ENCODE measurements at places on chromosomes 5 and 9.

GRCh38 chr5:93993161-93993560 lies 251.8 kb upstream of the POU5F2 start:
- H3K4me1 ChIP-seq, result peaks cover 2% of the 10 kb centered on the region
- H3K4me3 ChIP-seq, result no peak overlapping the region
- H3K27me3 ChIP-seq, result no peaks in the 10 kb centered on the region

- H3K27ac ChIP-seq, result no peak overlapping the region
- no peaks in the 10 kb centered on the region for H3K36me3 ChIP-seq
- H3K27me3 ChIP-seq, result no peaks in the 10 kb centered on the region
- DNase-seq, result no peak
- H3K4me1 ChIP-seq, result no peaks in the 10 kb centered on the region
Observed at GRCh38 chr5:11182441-11183080, 421.5 kb upstream of the DAP start.

GRCh38 chr9:100014846-100015245 lies 84.0 kb downstream of the ERP44 start:
- no peak overlapping the region for H3K27ac ChIP-seq
- H3K36me3 ChIP-seq, result peaks cover 20% of the 10 kb centered on the region
- no peak for DNase-seq
- H3K27me3 ChIP-seq, result no peaks in the 10 kb centered on the region
- H3K4me3 ChIP-seq, result no peak overlapping the region
- no peaks in the 10 kb centered on the region for H3K4me1 ChIP-seq

GRCh38 chr5:127549551-127549950 lies 32.1 kb downstream of the PRRC1 start:
- no peak overlapping the region for H3K4me3 ChIP-seq
- no peaks in the 10 kb centered on the region for H3K27me3 ChIP-seq
- DNase-seq, result no peak
- H3K36me3 ChIP-seq, result peaks cover 40% of the 10 kb centered on the region
- H3K4me1 ChIP-seq, result no peaks in the 10 kb centered on the region

- no peak overlapping the region for H3K27ac ChIP-seq
- H3K27me3 ChIP-seq, result no peaks in the 10 kb centered on the region
- no peak for DNase-seq
- H3K4me1 ChIP-seq, result no peaks in the 10 kb centered on the region
- no peaks in the 10 kb centered on the region for H3K36me3 ChIP-seq
Observed at GRCh38 chr5:92568522-92568921, 1012.5 kb downstream of the NR2F1-AS1 start.

DNA sequence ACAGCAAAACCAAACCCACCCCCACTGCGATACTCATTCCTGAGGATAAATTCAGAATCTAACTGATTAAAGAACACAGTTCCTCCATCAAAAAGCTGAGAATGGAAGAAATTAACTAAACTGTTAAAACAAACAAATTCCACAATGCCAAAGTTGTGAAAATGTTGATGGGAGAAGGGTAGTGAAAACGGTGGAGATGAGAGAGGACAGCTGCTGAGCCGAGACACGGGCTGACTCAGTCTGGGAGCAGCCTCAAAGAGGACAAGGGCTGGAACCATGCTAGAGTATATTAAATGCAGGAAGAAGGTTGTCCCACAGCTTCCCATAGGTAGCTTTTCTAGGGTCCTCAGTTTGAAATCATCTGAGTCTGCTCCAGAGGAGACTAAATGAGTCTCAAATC lies 14.3 kb downstream of the ADAMTS12 start:
- H3K4me1 ChIP-seq, result no peaks in the 10 kb centered on the region
- no peak overlapping the region for H3K4me3 ChIP-seq
- H3K27ac ChIP-seq, result no peak overlapping the region
- peaks cover 8% of the 10 kb centered on the region for H3K27me3 ChIP-seq
- DNase-seq, result no peak
- H3K36me3 ChIP-seq, result no peaks in the 10 kb centered on the region

GRCh38 chr9:68560071-68560844 lies 19.6 kb upstream of the TMEM252 start:
- peak; percentile 66 for DNase-seq
- peaks cover 23% of the 10 kb centered on the region for H3K27me3 ChIP-seq
- no peak overlapping the region for H3K4me3 ChIP-seq
- peaks cover 12% of the 10 kb centered on the region for H3K4me1 ChIP-seq

DNA sequence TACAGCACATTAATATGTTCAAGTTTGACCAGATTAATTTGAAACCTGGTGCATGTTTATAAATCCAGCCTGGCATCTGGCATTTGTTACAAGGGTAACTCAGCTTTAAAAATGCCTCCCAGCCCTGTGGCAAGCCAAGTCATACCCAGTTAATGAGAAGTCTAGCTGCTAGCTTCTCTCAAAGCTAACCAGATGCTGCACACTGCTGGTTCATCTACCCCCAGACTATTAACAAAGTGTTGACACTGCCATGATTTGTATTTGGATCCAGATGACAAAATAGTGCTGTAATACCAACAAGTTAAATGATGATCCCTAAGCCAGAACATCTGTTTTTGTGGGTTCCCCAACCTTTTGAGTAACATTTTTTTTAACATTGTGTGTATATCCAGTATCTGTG lies 573.7 kb upstream of the DAB2 start:
- no peak overlapping the region for H3K4me3 ChIP-seq
- H3K4me1 ChIP-seq, result no peaks in the 10 kb centered on the region
- no peak overlapping the region for H3K27ac ChIP-seq

GRCh38 chr5:177005619-177006264 lies 837 bp downstream of the UIMC1 start:
- H3K4me1 ChIP-seq, result peaks cover 33% of the 10 kb centered on the region
- peak; percentile 71 for DNase-seq

GRCh38 chr9:115000217-115000639 lies 69.8 kb upstream of the TNFSF8 start:
- peaks cover 3% of the 10 kb centered on the region for H3K36me3 ChIP-seq
- H3K27ac ChIP-seq, result no peak overlapping the region
- no peak for DNase-seq
- H3K4me3 ChIP-seq, result no peak overlapping the region

DNA sequence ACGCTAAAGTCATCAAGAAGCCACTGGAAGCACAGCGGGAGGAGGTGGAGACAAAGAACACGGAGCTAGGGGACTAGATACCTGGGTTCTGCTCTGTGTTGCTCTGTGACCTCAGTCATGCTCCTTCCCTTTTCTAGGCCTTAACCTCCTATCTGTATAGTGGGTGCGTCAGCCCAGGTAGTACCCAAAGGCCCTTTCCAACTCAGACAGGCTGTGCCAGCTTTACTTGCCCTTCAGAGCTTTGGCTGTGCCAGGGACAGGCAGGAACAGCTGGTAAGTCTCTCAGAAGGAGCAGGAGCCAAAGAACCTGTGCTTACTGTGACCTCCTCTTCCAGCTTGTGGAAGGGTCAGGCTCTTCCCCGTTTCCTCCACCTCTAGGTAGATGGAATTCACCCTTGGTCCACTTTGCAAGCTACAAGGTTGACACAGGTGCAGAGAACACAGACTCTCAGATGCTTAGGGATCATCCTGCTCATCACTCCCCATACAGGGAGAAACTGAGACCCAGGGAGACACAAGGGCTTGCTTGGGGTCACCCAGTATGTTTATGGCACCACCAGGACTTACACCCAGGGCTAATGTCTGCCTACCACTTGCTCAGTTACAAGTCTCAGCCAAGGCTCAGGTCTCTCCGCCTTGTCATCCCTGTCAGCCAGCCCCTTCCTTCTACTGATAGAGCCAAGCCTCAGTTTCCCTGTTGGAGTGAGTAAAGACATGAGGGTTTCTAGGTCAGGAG lies 1.7 kb downstream of the CCDC69 start:
- peaks cover 75% of the 10 kb centered on the region for H3K4me1 ChIP-seq
- peak overlapping the region; percentile 85 for H3K4me3 ChIP-seq
- H3K27me3 ChIP-seq, result no peaks in the 10 kb centered on the region

- peak overlapping the region; percentile 7 for H3K4me3 ChIP-seq
- no peak overlapping the region for H3K27ac ChIP-seq
- DNase-seq, result no peak
- no peaks in the 10 kb centered on the region for H3K36me3 ChIP-seq
Observed at GRCh38 chr5:35229076-35230037, 930 bp downstream of the PRLR start.

All from activated naive CD4-positive, alpha-beta T cell treated with anti-CD3 and anti-CD28 coated beads, Interleukin-2, amount 10 ng/mL, durations not matched to agents 7 days and 5 days (primary cell).